ENCODE measurements at places on chromosomes 5 and 9. TPM values are rescaled to one million over a fixed set of nuclear protein-coding genes. Genes with fewer than 3 reads are reported as not detected.

Gene ZDHHC21
- total RNA-seq: 10.6 TPM

Gene BSPRY
- not detected for total RNA-seq

DNA sequence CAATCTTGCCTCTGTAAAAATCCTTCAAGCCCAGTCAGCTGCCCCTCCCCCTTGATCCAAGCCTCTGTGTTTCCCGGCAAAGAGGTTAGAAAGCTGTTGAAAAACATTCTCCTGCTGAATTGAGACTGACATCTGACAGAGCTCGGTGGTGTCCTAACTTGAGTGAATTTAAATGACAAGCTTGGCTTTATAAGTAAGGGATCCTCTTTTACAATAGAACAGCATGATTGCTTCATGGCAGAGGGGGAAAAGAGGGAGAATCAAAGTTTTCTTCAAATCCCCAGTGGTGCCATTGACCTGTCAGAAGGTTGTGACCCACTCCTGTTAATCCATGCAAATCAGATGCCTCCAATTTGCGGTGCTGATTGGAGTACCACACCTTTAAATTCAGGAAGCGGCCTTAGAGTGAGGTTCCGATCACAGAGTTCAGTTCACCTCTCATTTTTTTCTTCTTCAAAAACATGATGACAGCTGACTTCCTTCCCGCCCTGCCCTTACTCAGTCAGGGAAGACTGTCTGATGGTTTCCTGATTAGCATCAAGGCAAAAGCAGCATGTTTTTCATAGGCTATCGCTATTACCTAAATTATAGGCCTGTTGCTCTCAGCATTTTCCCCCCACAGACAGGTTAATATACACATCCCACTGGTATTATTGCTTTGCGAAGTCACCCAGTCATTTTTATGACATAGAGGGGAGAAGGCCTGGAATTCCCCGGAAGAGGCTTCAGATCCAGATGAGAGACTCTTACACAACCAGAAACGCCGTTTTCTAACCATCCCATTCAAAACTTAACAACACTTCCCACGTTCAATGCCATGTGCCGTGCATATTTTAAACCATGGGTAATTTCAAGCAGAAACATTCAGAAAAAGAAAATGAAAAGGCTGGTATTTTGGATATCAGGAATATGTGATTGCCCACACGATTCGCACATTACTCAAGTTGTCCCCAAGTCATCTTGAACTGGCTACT, 141.4 kb downstream of the EBF1 start:
- DNase-seq: no peak

DNA sequence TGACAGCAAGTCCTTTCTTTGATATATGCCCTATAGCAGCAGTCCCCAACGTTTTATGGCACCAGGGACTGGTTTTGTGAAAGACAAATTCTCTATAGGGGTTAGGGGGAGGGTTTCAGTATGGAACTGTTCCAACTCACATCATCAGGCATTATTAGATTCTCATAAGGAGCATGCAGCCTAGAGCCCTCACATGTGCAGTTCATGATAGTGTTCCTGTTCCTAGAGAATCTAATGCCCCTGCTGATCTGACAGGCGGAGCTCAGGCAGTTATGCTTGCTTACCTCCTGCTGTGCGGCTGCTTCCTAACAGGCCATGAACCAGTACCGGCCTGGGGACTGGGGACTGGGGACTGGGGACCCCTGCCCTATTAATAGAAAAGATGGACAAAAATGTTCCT, 2.7 kb upstream of the RAPGEF6 start:
- DNase-seq: no peak

GRCh38 chr5:168750926-168751325, 171.8 kb upstream of the PANK3 start:
- DNase-seq: peak; percentile 87

- peak; percentile 89 for DNase-seq
These were observed 3.8 kb upstream of the SYNPO start for GRCh38 chr5:150636391-150637244.

DNA sequence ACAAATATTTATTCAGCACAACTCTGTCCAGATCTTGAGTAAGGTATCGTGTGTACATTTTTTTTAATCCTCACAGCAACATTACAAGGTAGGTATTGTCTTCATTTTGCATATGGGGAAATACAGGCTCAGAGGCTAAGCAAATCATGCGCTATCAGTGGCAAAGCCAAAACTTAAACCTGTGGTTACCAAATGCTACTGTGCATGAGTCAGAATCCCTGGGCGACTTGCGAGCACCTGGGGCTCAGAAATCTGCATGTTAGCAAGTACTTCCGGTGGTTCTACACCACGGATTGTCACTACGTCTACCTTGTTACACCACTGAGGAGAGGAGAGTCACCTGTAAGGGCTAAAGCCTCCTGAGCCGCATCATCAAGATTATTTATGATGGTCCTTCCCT, 21.3 kb downstream of the C5orf58 start:
- no peak for DNase-seq

DNA sequence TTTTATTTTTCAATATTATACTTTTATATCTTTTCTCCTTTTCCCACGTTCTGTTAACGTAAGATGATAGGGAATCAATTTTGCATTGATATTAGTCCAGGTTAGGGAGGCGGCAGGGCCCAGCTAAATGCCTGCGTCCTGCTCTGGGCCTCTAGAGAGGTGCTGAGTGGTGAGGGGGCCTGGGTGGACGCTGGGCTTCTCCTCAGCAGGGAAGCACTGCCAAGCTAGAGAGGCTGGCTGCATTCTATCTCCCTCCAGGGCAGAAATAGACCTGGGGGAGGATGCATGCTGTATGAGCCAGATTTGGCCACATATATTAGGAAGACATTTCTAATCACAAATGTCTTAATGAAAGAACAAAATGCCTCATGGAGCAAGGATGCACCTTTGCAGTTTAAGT, 43.6 kb upstream of the NKX2-5 start:
- no peak for DNase-seq

- DNase-seq: no peak
These were observed 4.0 kb upstream of the RANBP3L start for GRCh38 chr5:36305571-36306326.
